ENCODE measurements at places on chromosomes 5 and 9.

DNA sequence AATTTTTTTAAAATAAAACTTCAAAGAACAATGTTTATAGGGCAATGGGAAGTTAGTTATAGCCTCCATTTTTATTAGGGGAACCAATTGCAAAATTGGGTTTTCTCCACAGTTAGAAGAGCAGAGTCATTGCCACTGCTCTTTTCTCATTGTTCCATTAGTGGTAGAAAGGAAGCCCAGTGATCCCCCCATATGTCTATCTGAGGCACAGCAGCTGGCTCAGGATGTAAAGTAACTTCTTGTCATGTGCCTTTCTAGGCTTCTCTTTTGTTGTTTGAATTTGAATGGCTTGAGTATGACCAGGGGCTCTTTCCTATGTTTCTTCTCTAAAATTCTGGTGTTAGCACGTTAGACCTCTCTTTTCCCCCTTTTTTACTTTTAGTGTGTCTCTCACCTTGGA is 61.2 kb downstream of the UBAP1 start:
- DNase-seq: no peak

DNA sequence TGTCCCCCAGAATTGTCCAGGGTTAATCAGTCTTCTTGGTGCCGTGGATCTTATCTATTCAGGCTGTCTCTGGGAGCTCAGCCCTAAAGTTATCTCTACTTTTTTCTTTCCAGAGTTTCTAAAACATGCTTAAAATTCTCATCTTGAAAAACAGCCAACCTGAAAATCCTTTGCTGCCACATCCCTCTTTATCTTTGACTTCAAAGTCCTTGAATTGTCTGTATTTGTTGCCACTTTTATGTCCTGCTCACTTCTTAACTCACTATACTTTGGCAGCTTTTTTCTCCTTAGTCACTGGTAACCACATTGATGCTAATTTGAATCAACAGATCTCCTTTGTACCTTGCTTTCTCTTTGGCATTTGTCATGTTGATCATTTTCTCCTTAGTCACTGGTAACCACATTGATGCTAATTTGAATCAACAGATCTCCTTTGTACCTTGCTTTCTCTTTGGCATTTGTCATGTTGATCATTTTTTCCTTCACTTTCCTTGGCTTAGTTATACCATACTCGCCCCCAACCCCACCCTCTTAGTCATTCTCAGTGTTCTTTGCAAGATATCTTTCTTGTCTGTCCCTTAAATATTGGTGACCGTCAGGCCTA is 8.5 kb downstream of the DMXL1 start:
- no peak for DNase-seq

GRCh38 chr5:32299059-32299677 is 13.6 kb downstream of the MTMR12 start:
- no peak for DNase-seq

- peak; percentile 15 for DNase-seq
These were observed 136.5 kb upstream of the STK32A start for GRCh38 chr5:147098233-147098790.

- no peak for DNase-seq
These were observed 22.5 kb upstream of the CAMK4 start for GRCh38 chr5:111201705-111202104.

GRCh38 chr5:141547488-141547887 is 58.6 kb downstream of the PCDHGC5 start:
- no peak for DNase-seq

DNA sequence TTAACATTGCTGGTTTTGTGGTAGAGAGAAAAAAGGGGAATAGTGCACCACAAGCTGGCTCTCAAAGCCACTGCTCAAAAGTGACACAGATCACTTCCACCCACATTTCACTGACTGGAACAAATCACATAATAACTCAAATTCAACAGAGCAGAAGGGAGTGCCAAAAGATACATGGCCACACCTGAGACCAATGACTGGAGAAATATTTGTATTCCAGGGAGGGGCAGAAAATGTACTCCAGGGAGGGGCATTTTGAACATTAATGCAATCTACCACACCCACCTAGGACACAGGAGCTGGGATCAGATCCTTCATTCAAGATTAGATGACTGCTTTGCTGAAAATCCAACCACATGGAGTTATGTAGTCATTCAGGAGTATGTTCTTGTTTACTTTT is 44.8 kb upstream of the ALDOB start:
- DNase-seq: no peak

- no peak for DNase-seq
These were observed 1793.1 kb downstream of the EFNA5 start for GRCh38 chr5:105877592-105877991.

GRCh38 chr9:13267743-13268142 is 11.7 kb downstream of the MPDZ start:
- no peak for DNase-seq

- DNase-seq: no peak
These were observed 614.7 kb downstream of the PRELID2 start for GRCh38 chr5:145220481-145220880.

DNA sequence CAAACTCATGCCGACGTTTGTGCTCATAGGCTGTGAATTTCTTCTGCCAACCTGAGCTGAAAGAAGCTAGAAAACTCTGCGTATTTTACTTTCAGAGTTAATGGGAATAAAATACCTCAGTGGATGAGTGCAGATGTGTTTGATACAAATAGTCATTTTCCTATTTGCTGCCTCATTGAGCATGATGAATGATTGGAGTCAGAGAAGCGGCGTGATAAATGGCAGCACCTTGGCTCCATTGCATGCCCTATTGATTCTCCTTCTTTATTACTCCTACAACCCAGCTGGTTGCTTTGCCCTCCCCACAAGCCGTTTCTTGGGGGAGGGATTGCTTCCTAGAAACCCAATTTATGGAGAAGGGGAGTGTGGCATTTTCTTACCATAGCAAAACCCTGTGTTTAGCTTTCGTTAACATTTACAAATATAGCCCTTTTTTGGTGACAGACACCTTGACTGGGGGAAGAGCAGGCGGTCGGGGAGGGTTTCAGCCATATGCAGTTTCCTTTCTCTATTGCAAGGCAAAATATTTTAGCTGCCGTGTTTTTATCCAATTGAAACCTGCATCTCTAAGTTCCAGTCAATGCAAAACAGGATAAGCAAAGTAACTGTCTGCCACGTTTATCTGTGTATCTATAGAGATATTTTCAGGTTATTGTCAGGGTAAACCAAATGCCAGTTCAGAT is 93.1 kb upstream of the TBCA start:
- DNase-seq: no peak

DNA sequence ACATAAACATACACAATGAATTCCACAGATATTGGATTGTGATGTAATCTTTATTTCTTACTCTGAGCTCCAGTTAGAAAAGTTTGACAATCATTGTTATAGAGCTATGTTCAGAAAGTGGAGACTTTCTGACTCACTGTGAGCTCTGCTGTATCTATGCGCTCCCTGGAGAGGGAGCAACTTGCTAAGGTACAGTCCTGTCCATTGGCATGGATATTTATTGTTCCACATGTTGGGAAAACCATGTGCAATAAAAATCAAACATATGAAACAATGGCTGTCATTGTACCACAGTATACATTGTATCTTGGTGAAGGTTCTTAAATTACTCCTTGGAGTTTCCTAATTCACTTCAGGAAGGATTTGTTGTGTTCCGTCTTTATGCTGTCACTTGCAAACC is 26.8 kb downstream of the NMRK1 start:
- no peak for DNase-seq

DNA sequence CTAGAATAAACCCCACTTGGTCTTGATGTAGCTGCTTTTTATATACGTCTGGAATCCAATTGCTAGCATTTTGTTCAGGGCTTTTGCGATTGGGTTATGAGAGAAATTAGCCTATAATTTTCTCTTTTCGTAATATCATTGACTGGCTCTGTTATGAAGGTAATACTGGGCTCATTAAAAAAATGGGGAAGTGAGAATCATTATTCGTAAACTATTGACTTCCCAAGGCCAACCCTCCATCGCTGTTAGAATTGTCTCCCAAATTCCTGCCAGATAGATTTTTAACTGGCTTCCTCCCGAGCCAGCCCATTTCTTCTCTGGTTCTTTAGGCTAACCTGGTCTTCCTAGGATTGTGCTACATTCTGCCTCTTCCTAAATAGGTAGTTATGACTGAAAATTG is 35.9 kb upstream of the GRPEL2 start:
- no peak for DNase-seq

GRCh38 chr5:139462586-139463276 is at the start of gene ECSCR:
ECSCR (minus strand) TSS chr5:139462743; CDS start chr5:139462670, 73 bp downstream.
- no peak for DNase-seq

DNA sequence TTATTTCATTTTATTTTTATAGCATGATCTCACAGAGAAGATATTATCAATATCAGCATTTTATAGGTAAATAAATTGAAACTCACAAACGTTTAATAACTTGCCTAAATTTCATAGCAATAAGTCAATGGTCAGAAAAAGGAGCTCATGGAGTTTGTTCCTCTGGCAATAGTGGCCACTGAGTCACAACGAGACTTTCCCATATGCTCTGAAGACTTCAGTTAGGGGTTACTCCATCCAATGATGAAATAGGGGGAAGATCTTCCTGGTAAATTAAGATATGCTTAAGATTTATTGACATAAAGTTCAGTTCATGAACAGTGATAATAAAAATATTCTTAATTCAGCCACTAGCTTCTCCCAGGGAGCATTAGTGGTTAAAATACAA is 43.5 kb upstream of the HTR4 start:
- DNase-seq: no peak

- DNase-seq: no peak
These were observed 71.3 kb downstream of the PSAT1 start for GRCh38 chr9:78368236-78368635.

GRCh38 chr5:166370928-166371690 is 1920.3 kb upstream of the WWC1 start:
- no peak for DNase-seq

DNA sequence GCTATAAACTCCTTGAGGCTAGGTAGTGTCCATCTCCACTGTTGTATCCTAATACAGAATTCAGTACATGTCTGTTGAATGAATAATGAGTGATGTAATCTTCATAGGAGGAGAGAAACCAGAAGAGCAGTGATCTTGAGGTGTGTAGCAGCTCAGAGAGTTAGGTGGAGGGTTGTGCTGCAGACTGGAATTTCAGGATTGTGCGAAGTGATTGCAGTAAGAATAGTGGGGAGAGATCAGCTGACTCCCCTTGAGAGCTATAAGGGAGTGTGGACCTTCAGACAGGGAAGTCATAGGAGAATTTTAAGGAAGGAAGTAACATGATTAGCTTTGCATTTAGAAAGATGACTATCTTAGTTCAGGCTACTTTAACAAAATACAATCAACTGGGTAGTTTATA is 4.4 kb downstream of the SNX24 start:
- DNase-seq: no peak

- DNase-seq: no peak
These were observed 16.0 kb downstream of the MVB12B start for GRCh38 chr9:126342621-126343031.

GRCh38 chr5:138626333-138626944 is 51.2 kb upstream of the HSPA9 start:
- DNase-seq: no peak

DNA sequence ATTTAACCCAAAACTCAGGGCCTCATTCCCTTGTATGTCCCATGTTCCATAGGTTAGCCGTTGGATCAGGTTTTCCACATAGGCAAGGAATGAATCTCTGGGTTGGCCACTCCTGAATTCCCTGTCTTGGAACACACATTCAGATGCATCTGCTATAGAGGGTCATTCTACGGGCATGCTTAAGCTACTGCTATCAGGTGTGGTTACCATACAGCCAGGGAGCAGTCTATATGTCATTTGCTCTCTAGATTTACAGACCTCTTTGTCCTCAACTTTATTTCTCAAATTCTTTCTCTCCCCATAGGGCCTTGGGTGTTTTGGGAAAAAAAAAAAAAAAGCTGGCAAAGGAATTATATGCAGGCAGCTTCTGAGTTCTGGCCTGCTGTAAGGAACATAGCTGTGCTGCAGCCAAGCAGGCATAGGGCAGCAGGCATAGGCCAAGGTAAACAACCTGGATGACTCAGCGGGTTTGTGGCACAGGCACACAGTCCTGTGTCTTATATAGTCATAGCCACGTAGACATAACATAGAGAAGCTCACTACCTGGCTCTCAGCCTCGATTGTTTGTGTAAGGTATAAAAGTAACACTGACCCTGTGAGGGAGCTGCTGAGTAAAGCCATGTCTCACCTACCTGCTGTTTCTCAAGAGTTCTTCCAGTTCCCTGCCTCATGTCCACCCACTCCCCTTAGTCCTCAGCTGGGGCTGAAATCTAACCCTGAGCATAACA is 141.5 kb downstream of the OSTF1 start:
- no peak for DNase-seq

DNA sequence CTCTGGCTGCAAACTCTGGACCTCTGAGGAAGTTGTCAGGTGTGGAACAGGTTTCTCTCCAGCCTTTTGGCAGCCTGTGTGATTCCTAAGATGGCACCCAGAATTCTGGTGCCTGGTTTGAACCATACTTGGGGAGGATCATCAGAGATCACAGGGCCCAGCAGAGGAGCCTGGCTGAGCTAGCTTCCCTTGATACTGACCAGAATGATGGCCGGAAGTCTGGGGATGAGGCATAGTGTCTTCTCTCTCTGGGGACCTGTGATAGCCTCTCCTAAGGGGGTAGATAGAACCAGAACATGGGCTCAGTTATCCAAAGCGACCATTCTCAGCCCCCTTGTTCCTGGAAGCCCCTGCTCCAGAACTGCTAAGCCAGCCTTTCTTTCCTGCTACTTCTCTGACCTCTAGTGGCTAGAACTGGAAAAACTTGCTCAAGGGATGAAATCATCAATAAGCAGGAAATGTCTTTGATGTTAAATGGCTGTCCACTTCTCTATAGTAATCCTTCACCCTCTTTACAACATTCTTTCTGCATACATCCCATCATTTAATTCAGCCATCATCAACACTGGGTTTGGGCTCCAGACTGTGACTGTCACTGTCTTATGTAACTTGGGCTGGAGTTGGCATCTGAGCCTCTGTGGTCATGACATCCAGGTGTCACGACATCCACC is 55.1 kb downstream of the C9orf152 start:
- DNase-seq: no peak

Measured in stimulated activated CD4-positive, alpha-beta T cell treated with anti-CD3 and anti-CD28 coated beads, Interleukin-2, amount 100 ng/mL, for 24 hours (primary cell).